ENCODE measurements at places on chromosomes 5 and 9.

DNA sequence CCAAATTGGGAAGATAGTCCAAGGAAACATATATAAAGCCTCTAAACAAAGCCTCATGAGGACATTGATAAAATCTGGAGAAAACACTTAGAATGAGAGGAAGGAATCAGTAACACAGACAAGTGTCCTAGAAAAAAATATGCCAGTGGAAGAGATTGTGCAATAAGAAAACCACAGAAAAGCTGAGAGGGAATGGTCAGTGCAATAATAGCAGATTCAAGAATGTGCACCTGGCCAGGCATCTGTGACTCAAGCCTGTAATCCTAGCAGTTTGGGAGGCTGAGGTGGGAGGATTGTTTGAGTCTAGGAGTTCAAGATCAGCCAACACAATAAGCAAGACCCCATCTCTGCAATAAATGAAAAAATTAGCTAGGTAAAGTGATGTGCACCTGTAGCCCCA is 691.2 kb upstream of the CDH6 start:
- H3K36me3 ChIP-seq, result no peaks in the 10 kb centered on the region
- DNase-seq, result no peak
- no peak overlapping the region for H3K4me3 ChIP-seq
- H3K27me3 ChIP-seq, result no peaks in the 10 kb centered on the region
- H3K27ac ChIP-seq, result no peak overlapping the region
- H3K4me1 ChIP-seq, result peaks cover under 1% of the 10 kb centered on the region

DNA sequence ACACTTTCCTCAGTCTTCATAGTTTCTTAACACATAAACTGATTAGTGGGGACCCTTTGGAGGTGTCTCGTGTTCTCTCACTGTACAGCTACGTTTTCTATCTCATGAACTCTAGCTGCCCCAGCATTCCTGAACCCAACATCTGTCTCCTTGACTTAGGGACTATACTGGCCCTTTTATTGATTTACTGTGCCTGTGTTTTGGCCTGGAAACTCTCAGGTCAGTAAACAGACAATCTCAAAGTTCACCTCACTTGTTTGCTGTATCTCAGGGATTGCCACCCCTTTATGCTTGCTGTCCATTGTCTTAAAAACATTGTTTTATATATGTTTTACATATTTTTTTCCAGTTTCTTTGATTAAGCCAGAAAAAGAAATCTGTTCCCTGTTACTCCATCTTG is 222.8 kb downstream of the FAM170A start:
- no peak overlapping the region for H3K4me3 ChIP-seq
- H3K4me1 ChIP-seq, result no peaks in the 10 kb centered on the region
- no peak for DNase-seq
- no peaks in the 10 kb centered on the region for H3K36me3 ChIP-seq
- H3K27me3 ChIP-seq, result no peaks in the 10 kb centered on the region

GRCh38 chr5:176653401-176654385 is 6.4 kb downstream of the TSPAN17 start:
- no peak overlapping the region for H3K27ac ChIP-seq
- H3K27me3 ChIP-seq, result no peaks in the 10 kb centered on the region
- no peaks in the 10 kb centered on the region for H3K36me3 ChIP-seq
- no peak overlapping the region for H3K4me3 ChIP-seq

DNA sequence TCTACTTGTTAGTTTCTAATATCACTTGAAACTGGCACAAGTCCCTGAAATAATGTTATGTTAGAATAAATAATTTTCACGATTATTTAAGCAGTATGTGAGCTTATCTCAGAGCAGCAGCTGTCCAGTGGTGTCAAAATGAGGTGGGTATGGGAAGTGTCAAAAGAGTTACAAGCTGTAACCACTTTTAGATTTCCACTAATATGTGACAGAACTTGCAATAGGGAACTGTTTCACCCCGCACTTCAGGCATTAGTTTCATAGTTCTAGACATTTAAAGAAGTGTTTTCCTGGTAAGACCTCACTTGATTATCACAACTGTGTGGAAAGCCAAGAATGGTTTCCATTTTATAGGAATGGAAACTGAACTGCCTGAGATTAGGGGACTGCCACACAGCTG is 2.9 kb upstream of the ISCA1 start:
- H3K4me3 ChIP-seq, result no peak overlapping the region
- no peaks in the 10 kb centered on the region for H3K4me1 ChIP-seq
- no peak overlapping the region for H3K27ac ChIP-seq

- no peaks in the 10 kb centered on the region for H3K27me3 ChIP-seq
- no peak for DNase-seq
- no peaks in the 10 kb centered on the region for H3K36me3 ChIP-seq
- no peak overlapping the region for H3K27ac ChIP-seq
- no peaks in the 10 kb centered on the region for H3K4me1 ChIP-seq
- H3K4me3 ChIP-seq, result no peak overlapping the region
Measured at GRCh38 chr5:110913221-110913620, 158.3 kb upstream of the TSLP start.

DNA sequence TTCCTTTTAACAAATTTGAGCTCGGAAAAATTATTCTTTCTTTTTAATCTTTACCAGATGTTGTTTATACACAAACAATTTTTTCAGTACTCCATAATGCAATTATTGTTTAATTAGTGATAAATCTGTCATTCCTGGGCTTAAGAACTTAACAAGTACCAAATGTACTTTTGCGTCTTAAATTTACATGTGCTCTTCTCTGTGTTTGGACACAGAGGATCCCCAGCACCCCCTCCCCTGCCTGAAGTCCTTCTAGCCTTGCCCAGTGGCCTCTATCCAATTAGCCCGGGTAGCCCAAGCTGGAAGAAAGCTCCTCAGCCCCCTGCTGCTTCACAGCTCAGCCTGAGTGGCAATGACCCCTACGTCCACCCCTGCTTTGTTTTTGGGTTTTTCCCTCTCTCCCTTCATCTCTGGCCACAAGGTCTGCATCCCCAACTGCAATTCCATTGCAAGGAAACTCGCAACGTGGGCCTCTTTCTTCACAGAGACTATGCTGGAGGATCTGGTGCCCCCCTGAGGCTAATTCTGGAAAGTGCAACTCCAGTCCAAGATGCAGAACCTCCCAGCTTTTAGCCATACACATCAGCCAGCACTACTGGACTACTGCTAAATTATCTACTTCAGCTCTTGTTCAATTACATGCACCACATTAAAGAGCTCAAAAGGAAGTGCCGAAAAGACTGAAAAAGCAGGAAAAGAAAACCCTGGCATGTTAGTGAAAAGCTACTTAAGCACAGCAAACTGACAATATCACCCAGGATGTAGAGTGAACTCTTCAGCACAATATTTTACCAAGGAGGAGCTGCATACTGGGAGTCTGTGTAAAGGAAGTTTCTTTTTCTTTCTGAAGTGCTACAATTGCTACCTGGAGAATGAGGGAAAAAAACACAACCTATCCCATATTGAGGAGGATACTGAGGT is 186.2 kb downstream of the FANCC start:
- H3K36me3 ChIP-seq, result no peaks in the 10 kb centered on the region
- H3K27ac ChIP-seq, result peak overlapping the region; percentile 43
- no peaks in the 10 kb centered on the region for H3K4me1 ChIP-seq

- H3K36me3 ChIP-seq, result no peaks in the 10 kb centered on the region
- H3K4me3 ChIP-seq, result peak within 1 kb of the TSS; percentile 97
- no peaks in the 10 kb centered on the region for H3K27me3 ChIP-seq
- H3K27ac ChIP-seq, result peak within 1 kb of the TSS; percentile 87
Measured at GRCh38 chr5:146446861-146447733, at the start of gene TCERG1. Gene TCERG1, plus strand, starts transcription at chr5:146447333. Its CDS starts 17 bp downstream, at chr5:146447350.

- no peaks in the 10 kb centered on the region for H3K4me1 ChIP-seq
- H3K36me3 ChIP-seq, result no peaks in the 10 kb centered on the region
Measured at GRCh38 chr9:113892861-113893491, 16.9 kb downstream of the ZNF618 start.

GRCh38 chr9:20808002-20808401 is 123.9 kb downstream of the FOCAD start:
- H3K27me3 ChIP-seq, result no peaks in the 10 kb centered on the region
- H3K27ac ChIP-seq, result no peak overlapping the region
- no peaks in the 10 kb centered on the region for H3K4me1 ChIP-seq
- H3K36me3 ChIP-seq, result no peaks in the 10 kb centered on the region
- no peak for DNase-seq

- H3K4me3 ChIP-seq, result no peak overlapping the region
- no peak for DNase-seq
- no peaks in the 10 kb centered on the region for H3K36me3 ChIP-seq
- H3K4me1 ChIP-seq, result no peaks in the 10 kb centered on the region
- H3K27ac ChIP-seq, result no peak overlapping the region
Measured at GRCh38 chr9:108830272-108830671, 25.5 kb downstream of the ACTL7B start.

GRCh38 chr5:150246835-150247234 is 42.7 kb downstream of the CAMK2A start:
- no peaks in the 10 kb centered on the region for H3K36me3 ChIP-seq
- H3K27ac ChIP-seq, result no peak overlapping the region
- no peak for DNase-seq
- H3K4me3 ChIP-seq, result no peak overlapping the region
- H3K27me3 ChIP-seq, result no peaks in the 10 kb centered on the region
- no peaks in the 10 kb centered on the region for H3K4me1 ChIP-seq

DNA sequence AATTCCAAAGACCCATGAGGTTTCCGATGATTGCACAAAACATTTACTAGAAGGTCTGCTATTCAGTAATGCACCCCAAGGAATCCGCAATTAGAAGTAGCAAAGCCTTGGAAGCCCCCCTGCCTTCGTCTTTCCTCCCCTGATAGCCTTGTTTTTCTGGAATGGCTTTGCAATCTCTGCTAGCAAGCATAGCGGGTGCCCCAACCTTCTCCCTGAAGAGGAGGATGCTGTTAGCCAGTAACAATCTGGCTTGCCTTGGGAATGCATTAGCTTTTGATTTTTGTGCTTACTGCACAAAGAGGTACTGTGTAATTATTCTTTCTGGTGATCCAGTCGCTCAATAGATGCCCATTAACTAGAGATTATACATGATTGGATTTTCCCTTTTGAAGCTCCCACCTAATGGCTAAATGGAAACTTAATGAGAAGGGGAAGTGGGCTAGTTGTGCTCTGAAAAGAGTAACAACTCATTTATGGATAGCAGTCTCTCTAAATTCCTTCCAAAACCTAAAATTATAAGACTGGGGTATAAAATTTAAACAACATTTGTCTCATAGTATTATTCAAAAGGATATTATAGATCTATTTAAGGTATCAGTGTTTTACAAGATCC is 91.6 kb downstream of the FBXW11 start:
- H3K27me3 ChIP-seq, result no peaks in the 10 kb centered on the region
- no peak for DNase-seq
- no peaks in the 10 kb centered on the region for H3K36me3 ChIP-seq
- peaks cover 5% of the 10 kb centered on the region for H3K4me1 ChIP-seq
- no peak overlapping the region for H3K27ac ChIP-seq
- no peak overlapping the region for H3K4me3 ChIP-seq

DNA sequence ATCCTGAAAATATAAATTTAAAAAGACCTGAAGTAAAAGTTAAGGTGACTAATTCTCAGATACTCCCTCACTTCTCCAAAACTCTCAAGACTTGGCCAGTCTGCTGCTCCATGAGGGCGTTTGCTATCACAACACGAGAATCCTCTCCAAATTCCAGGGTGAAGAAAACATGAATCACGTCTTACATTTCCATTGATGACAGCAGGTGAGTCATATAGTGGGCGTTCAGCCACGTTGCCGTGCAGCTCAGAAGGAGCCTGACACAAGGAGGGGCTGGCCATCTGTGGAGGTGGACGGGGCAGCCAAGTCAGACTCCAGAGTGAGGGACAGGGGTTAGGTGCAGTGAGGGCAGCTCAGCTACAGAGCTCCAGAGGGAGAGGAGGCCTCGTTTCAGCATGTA is 555.1 kb upstream of the ADAMTS16 start:
- no peak overlapping the region for H3K4me3 ChIP-seq
- no peak for DNase-seq
- H3K36me3 ChIP-seq, result no peaks in the 10 kb centered on the region
- no peak overlapping the region for H3K27ac ChIP-seq
- no peaks in the 10 kb centered on the region for H3K4me1 ChIP-seq

GRCh38 chr5:176747670-176748072 is 62.7 kb upstream of the UNC5A start:
- H3K4me1 ChIP-seq, result peaks cover 6% of the 10 kb centered on the region
- no peak overlapping the region for H3K27ac ChIP-seq
- no peaks in the 10 kb centered on the region for H3K36me3 ChIP-seq
- H3K27me3 ChIP-seq, result peaks cover 20% of the 10 kb centered on the region

DNA sequence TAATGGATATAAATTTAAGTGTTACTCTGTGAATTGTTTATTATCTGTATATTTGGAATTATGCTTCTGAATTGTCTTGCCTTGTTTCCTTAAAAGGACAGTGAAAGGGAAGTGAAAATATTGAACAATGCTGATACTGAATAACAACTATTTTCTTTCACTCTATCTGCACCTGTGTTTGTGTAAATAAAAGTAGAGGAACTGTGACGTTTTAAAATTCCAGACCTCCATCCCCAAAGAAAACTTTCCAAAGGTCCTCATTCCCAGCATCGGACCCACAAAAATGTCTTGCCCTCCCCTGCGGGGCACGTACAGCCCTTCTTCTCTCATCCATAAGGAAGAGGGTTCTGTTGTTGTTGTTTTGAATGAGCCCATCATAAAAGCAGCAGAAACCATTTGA is 100.0 kb downstream of the NLN start:
- no peaks in the 10 kb centered on the region for H3K36me3 ChIP-seq
- H3K27me3 ChIP-seq, result no peaks in the 10 kb centered on the region
- no peak overlapping the region for H3K4me3 ChIP-seq
- no peak for DNase-seq
- no peak overlapping the region for H3K27ac ChIP-seq

DNA sequence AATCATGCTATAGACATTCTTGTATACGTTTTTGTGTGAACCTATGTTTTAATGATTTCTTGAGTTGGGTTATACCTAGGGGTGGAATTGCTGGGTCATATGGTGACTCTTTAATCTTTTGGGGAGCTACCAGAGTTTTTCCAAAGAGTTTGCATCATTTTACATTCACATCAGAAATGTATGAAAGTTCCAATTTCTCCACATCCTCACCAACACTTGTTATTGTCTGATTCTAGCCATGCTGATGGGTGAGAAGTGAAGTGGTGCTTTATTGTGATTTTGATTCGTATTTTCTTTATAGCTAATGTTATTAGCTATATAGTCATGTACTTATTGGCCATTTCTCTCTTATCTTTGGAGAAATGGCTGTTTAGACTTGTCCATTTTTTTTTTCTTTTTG is 18.1 kb downstream of the OCLN start:
- no peaks in the 10 kb centered on the region for H3K27me3 ChIP-seq
- no peak overlapping the region for H3K27ac ChIP-seq
- no peaks in the 10 kb centered on the region for H3K4me1 ChIP-seq
- DNase-seq, result no peak
- H3K36me3 ChIP-seq, result no peaks in the 10 kb centered on the region
- H3K4me3 ChIP-seq, result no peak overlapping the region

GRCh38 chr5:171888051-171888481 is 102.4 kb downstream of the SMIM23 start:
- no peak overlapping the region for H3K4me3 ChIP-seq
- H3K27ac ChIP-seq, result no peak overlapping the region
- no peaks in the 10 kb centered on the region for H3K27me3 ChIP-seq
- H3K36me3 ChIP-seq, result no peaks in the 10 kb centered on the region
- H3K4me1 ChIP-seq, result no peaks in the 10 kb centered on the region
- DNase-seq, result no peak
